Posterior cingulate gyrus (tissue), 11 donors: ENCODE measurements at places on chromosomes 2 and 18.

GRCh38 chr2:140597205-140597604, 1533.6 kb downstream of the LRP1B start:
- no peak for DNase-seq

GRCh38 chr2:41510108-41510507, 537.7 kb upstream of the PKDCC start:
- DNase-seq = no peak

- DNase-seq = no peak
Observed at GRCh38 chr2:213238753-213239495, 45.3 kb upstream of the SPAG16 start.

DNA sequence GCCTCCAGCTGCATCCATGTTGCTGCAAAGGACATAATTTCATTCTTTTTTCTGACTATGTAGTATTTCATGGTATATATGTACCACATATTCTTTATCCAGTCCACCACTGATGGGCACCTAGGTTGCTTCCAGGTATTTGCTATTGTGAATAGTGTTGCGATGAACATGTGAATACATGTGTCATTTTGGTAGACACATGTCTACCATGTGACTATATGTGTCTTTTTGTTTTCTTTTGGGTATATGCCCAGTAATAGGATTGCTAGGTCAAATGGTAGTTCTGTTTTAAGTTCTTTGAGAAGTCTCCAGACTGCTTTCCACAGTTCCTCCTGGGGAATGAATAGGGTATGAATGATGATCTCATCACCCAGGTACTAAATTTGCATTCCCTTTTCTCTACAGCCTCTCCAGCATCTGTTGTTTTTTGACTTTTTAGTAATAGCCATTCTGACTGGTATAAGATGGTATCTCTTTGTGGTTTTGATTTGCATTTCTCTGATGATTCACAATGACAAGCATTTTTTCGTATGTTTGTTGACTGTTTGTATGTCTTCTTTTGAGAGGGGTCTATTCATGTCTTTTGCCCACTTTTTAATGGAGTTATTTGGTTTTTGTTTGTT, 35.6 kb upstream of the FEZ2 start:
- DNase-seq = no peak

- DNase-seq = no peak
Observed at GRCh38 chr18:24315170-24315569, 82.5 kb downstream of the OSBPL1A start.
